AG08395 (cell line): ENCODE measurements at places on chromosomes 7 and 10.

DNA sequence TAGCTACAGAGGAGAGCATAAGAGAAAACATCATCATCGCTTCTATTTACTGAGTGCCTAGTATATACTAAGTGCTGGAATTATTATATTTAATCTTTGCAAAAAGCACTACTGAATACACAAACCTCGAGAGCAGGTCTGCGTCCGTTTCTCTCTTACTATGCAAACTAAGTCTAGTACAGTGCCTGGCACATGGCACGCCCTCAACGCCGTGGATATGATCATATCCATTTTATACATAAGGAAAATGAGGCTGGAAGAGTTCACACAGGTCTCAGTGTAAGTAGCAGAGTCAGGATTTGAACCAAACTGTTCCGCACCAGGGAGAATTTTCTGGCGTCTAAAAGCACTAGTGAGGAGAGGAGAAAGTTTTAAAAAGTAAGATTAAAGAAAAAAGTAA lies 17.6 kb downstream of the MXI1 start:
- DNase-seq, result no peak

DNA sequence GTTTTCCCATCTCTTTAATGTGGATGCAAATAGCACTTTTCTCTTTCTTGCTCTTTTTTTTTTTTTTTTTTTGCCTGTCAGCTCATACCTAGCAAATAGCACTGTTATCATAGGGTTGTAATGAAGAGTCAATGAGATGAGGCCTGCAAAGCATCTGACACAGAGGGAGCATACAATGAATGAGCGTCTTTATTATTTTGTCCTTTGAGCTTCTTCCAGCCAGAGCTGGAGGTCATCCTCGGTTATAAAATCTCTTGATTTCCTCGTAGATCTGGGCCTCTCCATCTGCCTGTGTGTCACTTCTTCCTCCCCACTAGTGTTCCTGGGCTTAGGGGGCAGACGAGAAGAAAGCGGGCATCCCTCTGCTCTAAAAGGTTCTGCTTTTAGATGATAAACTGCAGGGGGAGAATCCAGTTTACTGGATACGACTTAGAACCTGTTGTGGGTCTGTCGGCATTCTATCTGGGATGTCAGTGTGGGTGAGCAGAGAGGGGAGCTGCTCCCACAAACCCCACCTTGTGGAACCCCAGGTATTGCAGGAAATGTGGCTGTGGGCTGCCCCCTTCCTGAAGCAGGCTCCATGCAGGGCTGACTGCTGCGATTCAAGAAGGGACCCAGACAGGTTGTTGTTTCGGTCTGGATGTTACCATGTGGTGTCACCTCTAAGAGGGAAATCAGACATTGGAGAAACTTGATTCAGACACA lies 135.8 kb upstream of the GPR26 start:
- DNase-seq, result no peak

GRCh38 chr7:6162331-6162620 lies 110.1 kb downstream of the CYTH3 start:
- peak; percentile 50 for DNase-seq

DNA sequence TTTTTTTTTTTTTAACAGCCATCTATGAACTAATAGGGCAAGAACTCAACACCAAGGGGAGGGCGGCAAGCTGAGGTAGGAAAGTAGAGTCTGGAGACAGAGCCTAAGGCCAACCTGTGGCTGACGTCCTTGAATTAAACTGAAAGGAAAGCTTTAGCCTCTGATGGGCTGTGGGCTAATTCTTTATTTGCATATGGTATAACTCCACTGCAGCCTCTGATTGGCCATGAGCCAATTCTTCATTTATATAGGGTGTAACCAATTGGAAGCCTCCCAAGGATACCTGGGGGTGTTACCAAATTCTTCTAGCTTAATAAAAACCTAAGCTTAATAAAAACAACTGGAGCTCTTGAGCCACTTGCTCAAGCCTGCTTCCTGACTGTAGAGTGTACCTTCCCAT lies 10.3 kb downstream of the TYW1 start:
- no peak for DNase-seq

GRCh38 chr7:139482662-139483466 lies 609 bp downstream of the KLRG2 start:
- peak; percentile 23 for DNase-seq

- peak; percentile 65 for DNase-seq
These were observed 28.6 kb downstream of the PARD3 start for GRCh38 chr10:34786464-34786863.

GRCh38 chr7:114759347-114760062 lies 162.4 kb upstream of the MDFIC start:
- DNase-seq, result no peak

DNA sequence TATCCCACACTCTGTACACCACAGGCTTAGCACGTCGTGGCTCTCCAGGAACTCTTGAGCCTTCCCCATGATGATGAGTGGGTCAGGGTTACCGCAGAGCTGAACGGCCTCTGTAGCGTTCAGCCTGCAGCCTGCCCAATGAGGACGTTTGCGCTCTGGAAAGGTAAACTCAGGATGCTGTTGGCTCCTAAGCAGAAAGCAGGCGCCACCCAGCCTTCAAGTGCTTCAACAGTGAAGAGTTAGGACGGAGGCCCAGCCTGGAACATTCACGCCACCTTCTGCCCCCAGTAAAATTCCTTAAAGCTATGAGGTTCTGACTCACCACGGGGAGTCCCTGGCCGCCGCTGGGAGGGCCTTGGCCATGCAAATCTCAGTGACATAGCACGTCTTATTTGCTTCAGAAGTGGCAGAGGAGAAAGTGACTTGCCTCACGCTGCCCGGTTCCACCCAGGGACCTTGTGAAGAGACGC lies 161.5 kb upstream of the SH2B2 start:
- DNase-seq, result peak; percentile 86

GRCh38 chr10:74104996-74105395 lies 45.6 kb downstream of the AP3M1 start:
- no peak for DNase-seq

- DNase-seq, result no peak
These were observed 26.6 kb downstream of the NRP1 start for GRCh38 chr10:33307835-33308234.

- DNase-seq, result no peak
These were observed 734.4 kb downstream of the PARD3 start for GRCh38 chr10:34080485-34081346.

DNA sequence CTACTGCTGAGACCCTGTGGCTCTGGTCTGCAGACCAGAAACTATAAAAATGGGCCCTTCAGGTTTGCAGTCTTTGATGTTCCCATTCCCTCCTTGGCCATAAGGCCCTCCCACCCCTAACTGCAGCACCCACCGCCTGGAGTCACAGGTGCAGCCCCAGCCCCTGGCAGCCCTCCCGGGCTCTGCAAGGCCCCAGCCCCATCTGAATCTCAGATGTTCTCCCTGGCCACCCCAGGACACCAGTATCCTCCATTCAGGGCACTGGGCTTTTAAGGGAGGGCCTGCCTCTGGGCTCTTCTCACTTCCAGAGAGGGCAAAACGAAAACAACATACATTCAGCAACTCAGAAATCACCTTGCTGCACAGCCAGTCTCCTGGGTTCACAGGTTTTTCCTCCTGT lies 107.7 kb upstream of the RET start:
- no peak for DNase-seq

DNA sequence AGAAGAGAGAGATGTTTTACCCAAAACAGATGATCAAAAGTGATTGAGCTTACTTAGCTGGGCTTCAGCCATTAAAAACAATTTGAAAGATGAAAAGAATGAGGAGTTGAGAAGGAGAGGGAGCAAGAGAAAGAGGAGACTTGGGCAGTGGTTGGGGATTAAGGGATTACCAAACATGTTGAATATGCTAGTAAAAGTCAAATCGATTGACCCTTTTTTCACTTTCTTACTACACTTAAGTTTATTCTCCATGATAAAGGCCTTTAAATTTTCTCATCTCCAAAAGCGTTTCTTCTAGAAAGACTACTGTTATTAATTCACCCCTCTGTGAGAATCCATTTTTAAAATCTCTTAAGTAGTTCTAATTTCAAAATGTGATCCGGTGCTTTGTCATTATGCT lies 1254.0 kb upstream of the PHF14 start:
- no peak for DNase-seq

DNA sequence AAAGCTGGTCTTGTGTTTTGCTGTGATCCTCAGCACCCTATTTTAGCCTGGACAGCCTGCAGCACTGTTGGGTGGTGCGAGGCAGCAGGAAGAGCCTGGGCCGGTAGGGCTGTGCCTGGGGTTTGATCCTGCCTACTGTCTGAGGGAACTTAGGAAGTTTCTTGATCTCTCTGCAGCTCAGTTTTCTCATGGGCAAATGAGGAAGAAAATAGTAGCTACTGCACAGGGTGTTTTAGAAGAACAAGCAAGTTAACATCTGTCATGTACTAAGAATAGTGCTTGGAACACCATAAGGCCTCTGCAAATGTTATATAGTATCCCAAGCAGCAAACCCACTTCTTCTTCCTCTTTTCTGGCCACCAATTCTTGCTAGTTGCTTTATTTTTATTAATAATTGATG lies 12.0 kb upstream of the AGR2 start:
- no peak for DNase-seq

DNA sequence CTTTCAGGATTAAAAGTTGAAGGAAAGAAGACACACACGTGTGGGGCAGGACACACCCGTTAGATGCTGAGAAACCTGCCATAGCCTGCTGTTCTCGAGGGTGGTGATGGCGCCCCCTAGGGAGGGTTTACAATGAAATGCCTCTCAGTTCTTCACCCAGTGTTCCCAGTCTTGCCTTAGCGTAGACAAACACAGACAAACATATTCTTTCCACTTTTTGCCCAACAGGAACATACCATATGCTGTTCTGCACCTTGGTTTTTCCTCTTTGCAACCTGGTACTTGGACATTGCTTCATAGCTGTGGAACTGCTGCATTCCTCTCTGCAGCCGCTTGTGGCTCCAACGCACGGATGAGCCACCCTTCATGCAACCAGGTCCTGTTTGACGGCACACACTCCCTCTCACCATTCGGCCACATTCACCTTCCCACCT lies 23.3 kb upstream of the HSPA12A start:
- no peak for DNase-seq

- peak; percentile 76 for DNase-seq
These were observed 13.9 kb downstream of the ARHGAP19 start for GRCh38 chr10:97278491-97278989.

GRCh38 chr7:134780166-134780828 lies 863 bp downstream of the CALD1 start:
- DNase-seq, result no peak

DNA sequence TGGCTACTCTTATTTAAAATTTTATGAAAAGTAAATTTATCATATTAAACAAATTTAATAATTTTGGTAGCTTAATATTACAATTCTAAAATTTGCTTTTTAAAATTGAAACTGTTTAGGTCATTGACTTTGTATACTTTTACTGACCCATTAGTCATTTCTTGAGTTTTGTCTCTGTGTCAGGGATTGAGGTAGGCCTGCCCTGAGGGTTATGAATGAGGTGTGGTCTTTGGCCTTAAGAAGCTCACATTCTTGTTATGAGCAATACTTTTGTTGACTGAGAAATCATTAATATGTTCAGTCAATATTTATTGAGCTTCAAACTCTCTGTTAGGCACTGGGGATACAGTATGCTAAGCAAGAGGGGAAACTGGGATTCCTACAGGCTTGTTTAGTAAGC lies 47.0 kb upstream of the RPA3 start:
- DNase-seq, result no peak

DNA sequence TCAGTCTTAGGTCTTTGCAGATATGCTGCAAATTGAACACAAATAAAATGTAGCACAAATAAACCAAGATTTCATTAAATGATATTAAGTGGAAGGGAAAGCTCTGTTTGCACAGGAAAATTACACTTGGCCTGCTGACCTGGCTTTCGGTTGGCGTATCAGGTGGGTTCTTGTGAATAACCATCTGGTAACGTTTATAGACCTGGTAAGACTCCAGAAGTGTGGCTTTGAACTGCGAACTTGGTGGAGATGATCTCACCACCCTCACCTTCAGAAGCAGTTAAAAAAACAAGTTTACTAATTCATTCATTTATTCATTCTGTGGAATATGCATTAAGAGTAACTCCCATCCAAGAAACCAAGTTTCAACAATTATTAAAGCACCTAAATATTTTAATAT lies 28.1 kb downstream of the ATE1 start:
- DNase-seq, result no peak

DNA sequence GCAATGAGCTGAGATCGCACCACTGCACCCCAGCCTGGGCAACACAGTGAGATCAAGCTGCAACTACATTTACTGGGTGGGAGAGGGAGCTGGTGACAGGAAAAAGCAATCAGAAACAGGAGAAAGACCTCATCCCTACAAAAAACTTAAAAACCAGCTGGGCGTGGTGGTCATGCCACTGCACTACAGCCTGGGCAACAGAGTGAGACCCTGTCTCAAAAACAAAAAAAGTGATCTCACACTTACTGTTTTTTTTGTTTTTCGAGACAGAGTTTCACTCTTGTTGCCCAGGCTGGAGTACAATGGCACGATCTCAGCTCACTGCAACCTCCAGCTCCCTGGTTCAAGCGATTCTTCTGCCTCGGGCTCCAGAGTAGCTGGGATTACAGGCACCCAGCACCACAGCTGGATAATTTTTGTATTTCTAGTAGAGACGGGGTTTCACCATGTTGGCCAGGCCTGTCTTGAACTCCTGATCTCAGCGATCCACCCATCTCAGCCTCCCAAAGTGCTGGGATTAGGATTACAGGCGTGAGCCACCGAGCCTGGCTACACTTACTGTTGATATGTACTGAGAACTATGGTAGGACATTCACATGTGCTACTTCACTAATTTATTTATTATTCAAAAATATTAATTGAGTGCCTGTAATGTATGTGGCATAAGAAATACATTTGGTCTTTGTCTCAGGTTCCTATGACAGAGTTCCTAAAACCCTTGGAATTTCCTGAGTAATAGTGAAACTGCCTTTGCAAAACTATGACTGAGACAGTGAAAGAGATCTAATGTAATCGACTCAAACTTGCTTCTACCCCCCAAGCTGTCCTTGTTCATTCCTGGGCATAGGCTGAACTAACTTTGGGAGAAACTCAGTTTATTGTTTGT lies 27.7 kb upstream of the NRBF2 start:
- DNase-seq, result no peak

DNA sequence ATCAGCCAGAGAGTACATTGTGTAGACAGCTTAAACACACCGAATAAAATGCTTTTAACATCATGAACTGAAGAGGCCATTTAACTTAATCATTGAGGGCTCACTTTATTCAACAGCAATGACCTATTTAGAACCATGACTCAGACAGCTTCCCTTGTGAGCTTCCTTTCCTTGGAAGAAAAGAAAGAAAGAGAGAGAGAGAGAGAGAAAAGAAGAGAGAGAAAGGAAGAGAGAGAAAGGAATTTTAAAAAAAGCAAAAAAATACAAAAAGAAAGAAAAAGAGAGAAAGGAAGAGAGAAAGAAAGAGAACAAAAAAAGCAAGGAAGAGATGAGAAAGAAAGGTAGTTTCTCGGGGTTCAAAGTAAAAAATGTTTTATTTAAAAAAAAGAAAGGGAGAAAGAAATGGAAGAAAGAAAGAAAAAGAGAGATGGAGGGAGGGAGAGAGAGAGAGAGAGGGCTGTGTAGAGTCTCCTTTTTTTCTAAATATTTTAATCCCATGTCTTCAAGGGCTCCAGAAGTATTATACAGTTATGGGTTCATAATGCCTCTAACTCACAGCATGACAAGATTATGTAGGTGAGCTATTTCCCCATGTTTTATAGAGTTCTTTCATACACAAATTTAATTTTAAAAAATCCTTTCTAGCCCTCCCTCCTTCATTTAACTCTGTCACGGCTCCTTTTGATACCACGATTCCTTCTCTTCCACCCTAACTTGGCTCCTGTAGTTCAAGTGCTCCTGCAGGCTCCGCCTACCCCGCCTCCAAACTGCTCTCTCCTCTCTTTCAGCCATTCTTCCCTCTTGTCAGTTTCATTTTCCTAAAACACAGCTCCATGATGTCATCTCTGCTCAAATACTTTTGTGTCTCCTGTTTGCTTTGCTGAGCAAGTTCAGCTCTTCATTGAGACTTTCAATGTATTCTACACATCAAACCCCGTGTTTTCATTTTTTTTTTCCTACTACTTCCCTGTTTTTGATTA lies 85.5 kb downstream of the PRTFDC1 start:
- peak; percentile 48 for DNase-seq
